ENCODE measurements at places on chromosomes 5 and 9. TPM values are rescaled to one million over a fixed set of nuclear protein-coding genes. Genes with fewer than 3 reads are reported as not detected.

The WDR31 gene
- 1.4 TPM for total RNA-seq

The SPOCK1 gene
- total RNA-seq = 0.35 TPM

The PHF24 gene
- total RNA-seq = not detected

The MELK gene
- total RNA-seq = 36.8 TPM
